ENCODE measurements at places on chromosomes 11 and 22.

GRCh38 chr11:63227521-63228107 is 15.8 kb downstream of the SLC22A25 start:
- H3K36me3 ChIP-seq = no peaks in the 10 kb centered on the region
- H3K4me3 ChIP-seq = no peak overlapping the region
- no peak overlapping the region for H3K27ac ChIP-seq

DNA sequence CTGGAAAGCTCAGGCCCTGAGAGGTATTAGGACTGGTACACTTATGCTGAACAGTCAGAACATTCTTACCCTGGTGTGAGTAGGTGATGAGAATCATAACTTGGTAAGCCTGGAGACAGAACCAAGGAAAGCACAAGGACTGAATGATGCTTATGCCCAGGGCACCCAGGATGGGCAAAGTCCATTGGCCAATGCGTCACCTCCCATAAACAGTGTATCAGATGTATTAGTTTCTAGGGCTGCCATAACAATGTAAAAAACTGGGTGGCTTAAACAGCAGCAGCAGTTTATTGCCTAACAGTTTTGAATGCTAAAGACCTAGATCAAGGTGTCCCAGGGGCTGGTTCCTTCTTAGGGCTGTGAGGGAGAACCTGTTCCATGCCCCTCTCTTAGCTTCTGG is 107.0 kb downstream of the FAR1 start:
- H3K4me1 ChIP-seq = no peaks in the 10 kb centered on the region
- H3K27ac ChIP-seq = no peak overlapping the region
- no peaks in the 10 kb centered on the region for H3K36me3 ChIP-seq
- no peaks in the 10 kb centered on the region for H3K27me3 ChIP-seq
- H3K4me3 ChIP-seq = no peak overlapping the region

DNA sequence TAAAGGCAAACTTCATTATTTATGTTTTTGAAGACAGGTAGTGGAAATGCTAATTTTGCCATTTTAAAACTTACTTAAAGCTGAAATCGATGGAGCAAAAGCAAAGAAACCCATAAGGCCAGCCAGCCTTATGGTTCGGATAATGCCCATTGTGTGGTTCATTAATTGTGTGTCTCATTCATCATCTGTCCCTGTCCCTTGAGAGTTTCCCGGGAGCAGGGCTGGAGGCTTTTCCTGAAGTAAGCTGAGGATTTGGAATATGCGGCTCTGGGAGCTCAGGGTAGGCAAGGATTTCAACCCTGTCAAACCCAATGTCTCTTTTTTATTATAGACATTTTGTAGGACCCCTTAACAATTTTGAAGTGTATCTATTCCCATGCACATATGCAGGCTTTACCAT is 790.0 kb upstream of the KIRREL3 start:
- H3K36me3 ChIP-seq = no peaks in the 10 kb centered on the region
- H3K4me1 ChIP-seq = peaks cover 11% of the 10 kb centered on the region
- peak overlapping the region; percentile 59 for H3K27ac ChIP-seq
- no peak overlapping the region for H3K4me3 ChIP-seq
- peak; percentile 50 for DNase-seq

- H3K27ac ChIP-seq = peak overlapping the region; percentile 14
Measured at GRCh38 chr11:116194156-116194904, 578.5 kb downstream of the BUD13 start.

DNA sequence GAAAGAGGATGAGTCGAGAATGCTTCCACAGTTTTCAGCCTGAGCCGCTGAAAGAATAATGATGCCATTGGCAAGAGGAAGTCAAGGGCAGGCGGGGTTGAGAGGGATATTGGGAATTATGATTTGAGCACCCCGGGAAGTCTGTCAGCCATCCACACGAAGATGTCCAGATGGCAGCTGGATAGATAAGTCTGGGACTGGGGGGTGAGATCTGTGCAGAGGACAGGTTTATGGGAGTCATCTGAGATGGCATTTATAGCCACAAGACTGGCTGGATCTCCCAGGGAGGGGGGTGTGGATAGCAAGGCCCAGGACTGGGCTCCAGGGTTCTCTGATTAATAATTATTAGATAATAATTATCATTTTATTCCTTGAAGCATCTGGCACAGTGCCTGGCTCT is 5.1 kb upstream of the STIP1 start:
- DNase-seq = no peak
- H3K4me1 ChIP-seq = peaks cover 22% of the 10 kb centered on the region
- H3K27me3 ChIP-seq = peaks cover 10% of the 10 kb centered on the region

DNA sequence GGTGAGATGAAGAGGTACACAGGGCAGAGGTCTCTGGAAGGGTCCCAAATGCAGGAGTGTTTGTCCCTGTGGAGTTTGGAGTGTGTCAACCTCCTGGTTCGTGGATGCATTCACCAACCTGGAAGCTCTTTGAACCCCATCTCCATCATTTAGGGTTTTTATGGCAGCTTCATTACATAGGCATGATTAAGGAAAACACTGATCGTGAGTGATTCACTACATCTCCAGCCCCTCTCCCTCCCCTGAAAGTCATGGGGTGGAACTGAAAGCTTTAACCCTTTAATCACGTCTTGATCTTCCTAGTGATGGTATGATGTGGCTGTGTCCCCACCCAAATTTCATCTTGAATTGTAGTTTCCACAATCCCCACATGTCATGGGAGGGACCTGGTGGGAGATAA is 19.8 kb upstream of the INCENP start:
- no peak for DNase-seq
- no peak overlapping the region for H3K27ac ChIP-seq
- no peaks in the 10 kb centered on the region for H3K36me3 ChIP-seq
- no peaks in the 10 kb centered on the region for H3K4me1 ChIP-seq
- no peaks in the 10 kb centered on the region for H3K27me3 ChIP-seq
- H3K4me3 ChIP-seq = no peak overlapping the region

DNA sequence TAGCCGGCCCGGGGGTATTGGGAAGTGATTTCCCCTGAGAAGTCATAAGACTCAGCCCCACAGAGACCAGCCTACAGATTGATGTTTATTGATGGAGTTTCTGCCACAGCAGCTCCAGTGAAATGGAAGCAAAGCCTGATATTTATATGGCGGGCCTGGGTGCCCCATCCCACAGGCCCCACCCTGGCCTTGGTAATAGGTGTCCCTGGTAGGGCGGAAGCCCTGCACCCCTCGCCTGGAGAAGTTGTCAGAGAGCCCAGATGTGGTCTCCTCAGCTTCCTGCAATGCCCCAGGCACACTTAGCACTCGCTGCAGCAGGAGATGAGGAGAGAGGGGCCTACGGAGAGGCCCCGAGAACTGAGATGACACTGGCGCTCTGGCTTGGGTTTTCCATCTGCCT is 107.4 kb downstream of the MORC2 start:
- no peak overlapping the region for H3K4me3 ChIP-seq
- H3K27ac ChIP-seq = no peak overlapping the region
- DNase-seq = no peak

- no peaks in the 10 kb centered on the region for H3K4me1 ChIP-seq
- H3K4me3 ChIP-seq = no peak overlapping the region
- H3K27ac ChIP-seq = no peak overlapping the region
- H3K27me3 ChIP-seq = no peaks in the 10 kb centered on the region
- no peak for DNase-seq
Measured at GRCh38 chr11:20634044-20634443, 34.6 kb downstream of the SLC6A5 start.

- H3K27ac ChIP-seq = no peak overlapping the region
- no peak overlapping the region for H3K4me3 ChIP-seq
- no peak for DNase-seq
- no peaks in the 10 kb centered on the region for H3K4me1 ChIP-seq
- H3K27me3 ChIP-seq = no peaks in the 10 kb centered on the region
Measured at GRCh38 chr11:29914203-29914930, 102.5 kb downstream of the KCNA4 start.

- H3K36me3 ChIP-seq = peaks cover 20% of the 10 kb centered on the region
- H3K27me3 ChIP-seq = peaks cover 2% of the 10 kb centered on the region
- no peak overlapping the region for H3K4me3 ChIP-seq
- no peak for DNase-seq
- no peak overlapping the region for H3K27ac ChIP-seq
- peaks cover 11% of the 10 kb centered on the region for H3K4me1 ChIP-seq
Measured at GRCh38 chr22:24305260-24305692, 34.6 kb downstream of the SPECC1L start.

GRCh38 chr11:42337786-42338455 is 878.5 kb upstream of the LRRC4C start:
- H3K36me3 ChIP-seq = peaks cover 7% of the 10 kb centered on the region
- H3K4me3 ChIP-seq = no peak overlapping the region
- no peaks in the 10 kb centered on the region for H3K27me3 ChIP-seq
- no peaks in the 10 kb centered on the region for H3K4me1 ChIP-seq
- no peak for DNase-seq

- H3K4me1 ChIP-seq = peaks cover 12% of the 10 kb centered on the region
- no peak overlapping the region for H3K27ac ChIP-seq
- no peak for DNase-seq
- H3K36me3 ChIP-seq = no peaks in the 10 kb centered on the region
- H3K4me3 ChIP-seq = no peak overlapping the region
- peaks cover 5% of the 10 kb centered on the region for H3K27me3 ChIP-seq
Measured at GRCh38 chr22:27063406-27063805, 406.0 kb downstream of the MIAT start.

DNA sequence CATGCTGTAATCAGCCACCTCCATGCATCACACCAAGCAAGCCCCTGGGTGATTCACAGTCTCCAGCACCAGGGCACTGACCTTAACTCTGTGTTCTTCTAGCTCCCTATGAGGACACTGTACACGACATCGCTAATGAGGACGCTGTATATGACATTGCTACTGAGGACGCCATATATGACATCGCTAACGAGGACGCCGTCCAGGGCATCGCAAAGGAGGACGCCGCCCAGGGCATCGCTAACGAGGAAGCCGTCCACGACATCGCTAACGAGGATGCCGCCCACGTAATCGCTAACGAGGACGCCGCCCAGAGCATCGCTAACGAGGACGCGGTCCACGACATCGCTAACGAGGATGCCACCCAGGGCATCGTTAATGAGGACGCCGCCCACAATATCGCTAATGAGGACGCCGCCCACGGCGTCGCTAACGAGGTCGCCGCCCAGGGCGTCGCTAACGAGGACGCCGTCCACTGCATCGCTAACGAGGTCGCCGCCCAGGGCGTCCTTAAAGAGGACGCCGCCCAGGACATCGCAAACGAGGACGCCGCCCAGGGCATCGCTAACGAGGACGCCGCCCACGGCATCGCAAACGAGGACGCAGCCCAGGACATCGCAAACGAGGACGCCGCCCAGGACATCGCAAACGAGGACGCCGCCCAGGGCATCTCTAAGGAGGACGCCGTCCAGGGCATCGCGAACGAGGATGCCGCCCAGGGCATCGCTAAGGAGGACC is 34.5 kb upstream of the DGCR6L start:
- H3K4me1 ChIP-seq = no peaks in the 10 kb centered on the region
- no peaks in the 10 kb centered on the region for H3K36me3 ChIP-seq
- no peak overlapping the region for H3K27ac ChIP-seq
- H3K27me3 ChIP-seq = peaks cover 4% of the 10 kb centered on the region
- no peak overlapping the region for H3K4me3 ChIP-seq
- DNase-seq = no peak

DNA sequence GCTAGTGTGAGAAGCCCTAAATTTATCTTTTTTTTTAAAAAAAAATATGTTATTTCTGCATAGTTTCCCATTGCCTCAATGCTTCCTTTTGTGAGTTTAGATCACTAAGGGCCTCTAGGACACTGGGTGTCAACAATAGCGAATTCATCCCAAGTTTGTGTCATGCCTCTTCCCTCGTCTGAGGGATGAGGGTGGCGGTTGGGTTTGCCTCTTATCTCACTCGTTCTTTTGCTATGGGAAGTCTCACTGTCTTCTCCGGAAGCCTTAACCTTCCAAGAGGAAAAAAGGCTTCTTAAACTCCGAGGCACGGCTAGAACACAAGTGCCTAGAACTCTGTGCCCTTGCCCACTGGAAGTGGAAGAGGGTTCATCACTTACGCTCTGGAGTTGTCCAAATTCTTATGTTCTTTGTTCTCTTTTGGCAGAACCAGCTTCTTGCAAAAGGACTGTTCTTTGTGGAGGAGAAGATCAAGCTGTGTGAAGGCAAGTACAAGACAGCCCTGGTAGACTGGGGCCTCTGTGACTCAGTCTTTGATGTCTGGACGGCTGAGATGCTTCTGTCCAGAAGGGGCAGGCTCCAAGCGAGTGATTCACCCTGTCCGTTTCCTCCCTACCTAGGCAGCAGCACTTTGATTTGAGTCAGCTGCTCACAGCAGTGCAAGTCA is 78.5 kb downstream of the TRAF6 start:
- H3K36me3 ChIP-seq = no peaks in the 10 kb centered on the region
- DNase-seq = no peak
- no peaks in the 10 kb centered on the region for H3K4me1 ChIP-seq
- H3K4me3 ChIP-seq = no peak overlapping the region
- H3K27ac ChIP-seq = no peak overlapping the region

DNA sequence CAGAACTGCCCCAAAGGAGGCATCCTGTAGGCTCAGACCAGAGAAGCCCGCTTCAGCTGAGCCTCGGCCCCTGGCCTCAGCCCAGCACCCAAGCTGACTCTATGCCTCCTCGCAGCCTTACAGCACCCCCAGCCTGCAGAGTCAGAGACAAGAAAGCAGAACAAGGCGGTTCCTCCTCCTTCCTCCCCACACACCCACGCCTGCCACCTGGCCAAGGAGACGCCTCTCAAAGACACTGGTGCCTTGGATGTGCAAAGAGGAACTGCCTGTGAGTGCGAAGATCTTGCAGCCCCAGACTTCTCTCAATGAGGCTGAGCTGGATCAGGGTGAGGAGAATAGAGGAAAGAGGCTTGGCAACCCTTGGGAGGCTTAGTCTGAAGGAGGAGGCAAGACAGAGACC is 60.2 kb downstream of the PDE2A start:
- DNase-seq = no peak
- no peak overlapping the region for H3K4me3 ChIP-seq
- peaks cover 10% of the 10 kb centered on the region for H3K4me1 ChIP-seq

DNA sequence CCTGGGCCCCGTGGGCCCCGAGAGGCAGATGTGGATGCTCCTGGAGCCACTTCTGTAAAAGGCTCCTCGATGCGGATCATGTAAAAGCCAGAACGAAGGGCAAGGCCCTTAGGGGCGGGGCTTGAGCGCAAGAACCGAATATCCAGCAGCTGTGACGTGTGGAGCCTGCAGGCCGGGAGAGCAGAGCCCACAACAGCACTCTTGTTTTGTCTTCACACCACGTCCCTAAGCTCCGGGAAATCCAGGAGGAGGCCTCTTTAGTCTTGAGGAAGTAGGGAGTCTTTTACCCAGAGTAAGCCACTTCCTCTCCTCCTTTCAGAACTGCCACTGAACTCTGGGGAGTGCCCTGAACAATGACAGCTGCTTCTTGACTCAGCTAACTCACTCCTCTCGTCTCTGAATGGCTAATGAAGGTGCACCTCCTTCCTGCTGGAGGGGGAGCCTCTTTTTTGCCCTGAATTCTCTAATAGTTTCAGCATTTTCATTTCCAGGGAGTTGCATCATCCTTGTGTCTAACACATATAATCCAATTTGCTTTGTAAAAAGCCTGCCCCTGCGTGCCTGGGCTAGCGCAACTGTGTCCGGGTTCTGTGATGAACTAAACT is 12.5 kb downstream of the L3MBTL2 start:
- DNase-seq = peak; percentile 59
- peak overlapping the region; percentile 4 for H3K4me3 ChIP-seq
- peaks cover 4% of the 10 kb centered on the region for H3K27me3 ChIP-seq
- H3K36me3 ChIP-seq = peaks cover 15% of the 10 kb centered on the region
- peak overlapping the region; percentile 85 for H3K27ac ChIP-seq

- no peak for DNase-seq
- H3K4me1 ChIP-seq = no peaks in the 10 kb centered on the region
- no peak overlapping the region for H3K4me3 ChIP-seq
- no peak overlapping the region for H3K27ac ChIP-seq
- H3K36me3 ChIP-seq = no peaks in the 10 kb centered on the region
Measured at GRCh38 chr11:109291553-109291952, 130.4 kb upstream of the C11orf87 start.

All from glutamatergic neuron (in vitro differentiated cells).